ENCODE measurements at places on chromosomes 7 and 10.

GRCh38 chr7:156722043-156722826 lies 81.7 kb downstream of the RNF32 start:
- H3K4me1 ChIP-seq, result peaks cover 2% of the 10 kb centered on the region
- H3K4me3 ChIP-seq, result no peak overlapping the region

DNA sequence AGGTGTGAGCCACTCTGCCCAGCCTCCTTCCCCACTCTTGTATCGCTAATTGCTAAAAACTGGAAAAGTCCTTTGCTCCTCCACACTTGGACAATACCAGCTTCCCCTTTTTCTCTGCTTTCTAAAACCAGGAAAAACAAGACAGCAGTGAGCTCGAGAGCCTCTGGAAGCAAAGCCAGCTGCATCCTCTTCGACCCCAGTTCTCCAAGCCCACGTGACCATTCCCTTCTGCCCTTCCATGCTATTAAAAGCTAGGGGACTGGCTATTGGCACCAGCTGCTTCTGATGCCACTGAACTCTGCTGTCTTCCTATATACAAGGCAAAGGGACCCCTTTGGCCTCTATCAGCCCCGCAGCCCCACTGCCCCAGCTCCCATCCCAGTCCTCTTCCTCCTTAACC lies 92.2 kb downstream of the SPDYE5 start:
- H3K36me3 ChIP-seq, result peaks cover 89% of the 10 kb centered on the region
- no peaks in the 10 kb centered on the region for H3K4me1 ChIP-seq
- no peak for DNase-seq
- no peak overlapping the region for H3K27ac ChIP-seq
- H3K27me3 ChIP-seq, result no peaks in the 10 kb centered on the region
- no peak overlapping the region for H3K4me3 ChIP-seq

- no peak overlapping the region for H3K4me3 ChIP-seq
- no peaks in the 10 kb centered on the region for H3K27me3 ChIP-seq
- no peaks in the 10 kb centered on the region for H3K36me3 ChIP-seq
- H3K4me1 ChIP-seq, result peaks cover 5% of the 10 kb centered on the region
- no peak overlapping the region for H3K27ac ChIP-seq
Measured at GRCh38 chr10:4649886-4650508, 176.0 kb upstream of the AKR1E2 start.

DNA sequence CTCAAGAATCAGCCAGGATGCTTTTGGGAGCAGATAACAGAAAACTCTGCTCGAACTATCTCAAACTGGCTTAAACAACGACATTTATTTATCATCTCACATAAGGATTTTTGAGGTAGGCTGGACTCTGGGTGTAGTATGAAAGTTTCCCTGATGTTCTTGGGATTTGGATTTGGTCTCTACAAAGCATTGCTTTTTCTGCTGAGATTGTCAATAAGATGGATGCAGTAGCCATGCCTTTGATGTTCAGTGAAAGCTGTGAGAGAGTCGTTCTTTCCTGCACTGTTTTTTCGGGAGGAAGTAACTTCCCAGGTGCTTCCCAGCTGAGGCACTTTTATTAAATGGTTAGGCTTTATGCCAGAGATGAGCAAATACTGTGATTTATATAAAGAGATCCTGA lies 181.1 kb downstream of the PRKG1 start:
- H3K27me3 ChIP-seq, result no peaks in the 10 kb centered on the region
- H3K4me3 ChIP-seq, result no peak overlapping the region
- peaks cover 9% of the 10 kb centered on the region for H3K4me1 ChIP-seq
- H3K36me3 ChIP-seq, result no peaks in the 10 kb centered on the region
- DNase-seq, result no peak

DNA sequence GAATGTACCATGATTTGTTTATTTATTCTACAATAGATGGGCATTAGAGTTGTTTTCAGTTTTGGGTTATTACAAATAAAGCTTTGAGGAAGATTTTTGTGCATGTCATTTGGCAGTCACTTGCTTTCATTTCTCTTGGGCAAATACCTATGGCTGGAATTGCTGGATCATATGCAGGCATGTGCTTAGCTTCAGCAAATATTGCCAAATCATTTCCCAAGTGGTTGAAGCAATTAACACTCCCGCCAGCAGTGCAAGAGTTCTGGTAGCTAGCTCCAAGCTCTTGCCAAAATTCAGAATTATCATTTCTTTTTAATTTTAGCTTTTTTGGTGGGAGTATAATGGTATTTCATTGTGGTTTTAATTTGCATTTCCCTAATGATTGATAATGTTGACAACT lies 32.9 kb upstream of the PCBD1 start:
- no peak overlapping the region for H3K27ac ChIP-seq
- peaks cover 34% of the 10 kb centered on the region for H3K27me3 ChIP-seq
- DNase-seq, result no peak
- no peak overlapping the region for H3K4me3 ChIP-seq
- H3K4me1 ChIP-seq, result no peaks in the 10 kb centered on the region
- no peaks in the 10 kb centered on the region for H3K36me3 ChIP-seq

DNA sequence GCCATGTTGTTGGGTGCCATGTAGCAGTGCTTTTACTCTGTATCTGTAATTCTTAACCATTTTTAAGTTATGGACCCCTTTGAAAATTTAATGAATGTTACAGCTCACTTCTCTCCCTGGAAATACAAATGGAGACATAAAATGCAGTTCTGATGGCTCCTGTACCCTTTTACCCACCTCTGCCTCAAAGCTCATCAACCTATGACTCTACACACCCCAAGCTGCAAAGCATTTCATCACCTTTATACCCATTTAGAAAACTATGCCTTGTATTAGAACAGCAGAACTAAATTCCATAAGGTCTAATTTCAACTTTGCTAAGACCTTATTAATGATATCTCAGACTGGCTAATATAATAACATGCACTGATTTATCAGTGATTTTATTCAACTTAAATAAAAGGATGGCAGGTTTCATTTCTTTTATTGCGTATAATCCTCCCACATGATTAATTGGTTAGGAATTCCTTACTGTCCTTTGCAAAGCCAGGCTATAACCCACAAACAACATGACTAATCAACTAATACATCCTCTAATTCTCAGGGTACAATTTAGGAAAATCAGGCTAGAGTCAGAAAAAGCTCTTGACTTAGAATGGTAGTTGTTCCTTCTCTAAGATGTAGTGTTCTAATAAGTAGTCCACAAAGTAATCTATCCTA lies 68.1 kb downstream of the CPEB3 start:
- H3K36me3 ChIP-seq, result no peaks in the 10 kb centered on the region
- H3K4me1 ChIP-seq, result no peaks in the 10 kb centered on the region

DNA sequence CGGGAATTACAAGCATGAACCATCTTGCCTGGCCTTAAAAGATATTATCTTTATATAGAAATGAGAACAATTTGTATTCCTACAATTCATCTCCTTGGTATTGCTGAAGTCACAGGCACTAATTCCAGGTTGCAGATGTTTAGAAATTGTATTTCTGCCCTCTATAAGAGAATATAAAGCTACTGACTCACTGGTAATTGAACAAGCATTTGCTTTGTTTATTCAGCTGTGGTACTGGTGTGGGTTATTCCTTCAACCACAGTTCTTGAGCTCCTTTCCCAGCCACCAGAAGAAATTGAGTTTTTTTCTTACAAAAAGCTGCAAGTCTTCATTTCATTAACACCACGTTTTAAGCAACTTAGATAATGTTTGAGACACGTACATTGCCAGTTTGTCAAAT lies 29.0 kb upstream of the MPP7 start:
- DNase-seq, result no peak
- H3K27ac ChIP-seq, result no peak overlapping the region
- no peaks in the 10 kb centered on the region for H3K4me1 ChIP-seq

- no peaks in the 10 kb centered on the region for H3K36me3 ChIP-seq
- peaks cover 7% of the 10 kb centered on the region for H3K4me1 ChIP-seq
- H3K27ac ChIP-seq, result no peak overlapping the region
- no peak overlapping the region for H3K4me3 ChIP-seq
- peaks cover 76% of the 10 kb centered on the region for H3K27me3 ChIP-seq
Measured at GRCh38 chr10:101114646-101115045, 16.5 kb upstream of the TLX1 start.

DNA sequence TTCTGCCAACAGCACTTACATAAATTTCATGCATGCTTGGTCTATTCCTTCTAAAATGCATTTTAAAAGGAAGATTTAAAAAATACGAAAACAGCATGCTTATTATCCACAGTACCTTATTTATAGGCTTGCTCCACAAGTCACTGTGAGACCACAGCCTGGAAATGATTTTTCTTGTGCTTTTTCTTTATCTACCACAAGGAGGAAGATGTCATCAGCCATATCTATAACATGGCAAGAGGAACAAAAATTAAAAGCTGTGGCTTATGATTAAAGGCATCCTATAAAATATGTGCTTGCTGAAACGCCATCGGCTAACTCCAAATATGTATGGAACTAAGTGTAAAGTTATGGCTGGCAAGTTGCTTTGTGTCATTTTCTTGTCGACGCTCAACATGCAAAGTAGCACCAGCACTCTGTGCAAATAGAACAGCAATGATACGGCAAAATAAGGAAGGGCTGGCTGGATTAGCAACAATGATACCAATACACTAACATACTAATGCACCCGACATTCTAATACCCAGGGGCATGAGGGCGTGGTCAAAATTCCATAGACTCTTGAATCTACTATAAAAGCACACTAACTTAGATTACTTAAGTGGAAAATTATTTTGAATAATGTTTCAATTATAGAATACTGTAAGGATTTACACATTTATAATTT lies 41.2 kb upstream of the AKR1E2 start:
- no peak overlapping the region for H3K27ac ChIP-seq
- H3K4me1 ChIP-seq, result no peaks in the 10 kb centered on the region
- no peak overlapping the region for H3K4me3 ChIP-seq
- no peak for DNase-seq
- no peaks in the 10 kb centered on the region for H3K36me3 ChIP-seq

- no peaks in the 10 kb centered on the region for H3K27me3 ChIP-seq
- DNase-seq, result no peak
- H3K4me3 ChIP-seq, result no peak overlapping the region
- H3K36me3 ChIP-seq, result no peaks in the 10 kb centered on the region
Measured at GRCh38 chr7:85828614-85829013, 641.8 kb upstream of the SEMA3D start.

DNA sequence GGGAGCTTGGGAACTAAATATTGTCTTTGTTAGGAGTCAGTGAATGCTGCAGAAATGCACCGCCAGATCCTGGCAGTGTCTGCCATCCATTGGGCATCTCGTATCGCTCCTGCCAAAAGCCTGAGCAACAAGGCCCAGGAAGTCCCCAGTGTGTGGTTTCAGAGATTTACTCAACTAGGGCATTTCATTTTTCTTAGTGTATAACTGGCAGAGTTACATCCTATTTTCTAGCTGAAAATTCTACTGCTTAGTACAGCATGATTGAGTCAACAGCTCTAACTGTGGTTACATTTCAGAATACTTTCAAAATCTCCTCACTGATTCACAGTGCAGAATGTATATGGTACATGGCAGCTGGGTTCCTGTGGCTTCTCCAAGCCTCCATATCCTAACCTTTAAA lies 95.8 kb upstream of the CREB5 start:
- H3K4me3 ChIP-seq, result no peak overlapping the region
- no peaks in the 10 kb centered on the region for H3K36me3 ChIP-seq
- H3K4me1 ChIP-seq, result peaks cover 7% of the 10 kb centered on the region
- no peak for DNase-seq
- peaks cover 33% of the 10 kb centered on the region for H3K27me3 ChIP-seq
- H3K27ac ChIP-seq, result no peak overlapping the region

GRCh38 chr7:95330204-95330960 lies 6.0 kb upstream of the PON1 start:
- no peak overlapping the region for H3K4me3 ChIP-seq
- DNase-seq, result no peak
- peaks cover 3% of the 10 kb centered on the region for H3K4me1 ChIP-seq
- H3K27me3 ChIP-seq, result no peaks in the 10 kb centered on the region
- no peaks in the 10 kb centered on the region for H3K36me3 ChIP-seq

- no peak overlapping the region for H3K27ac ChIP-seq
- no peak overlapping the region for H3K4me3 ChIP-seq
- H3K27me3 ChIP-seq, result no peaks in the 10 kb centered on the region
- DNase-seq, result no peak
Measured at GRCh38 chr10:36017137-36017536, 375.0 kb upstream of the FZD8 start.

GRCh38 chr7:158576050-158576762 lies 11.4 kb downstream of the PTPRN2 start:
- H3K27ac ChIP-seq, result no peak overlapping the region
- no peaks in the 10 kb centered on the region for H3K36me3 ChIP-seq
- no peak for DNase-seq
- no peak overlapping the region for H3K4me3 ChIP-seq
- H3K4me1 ChIP-seq, result no peaks in the 10 kb centered on the region

DNA sequence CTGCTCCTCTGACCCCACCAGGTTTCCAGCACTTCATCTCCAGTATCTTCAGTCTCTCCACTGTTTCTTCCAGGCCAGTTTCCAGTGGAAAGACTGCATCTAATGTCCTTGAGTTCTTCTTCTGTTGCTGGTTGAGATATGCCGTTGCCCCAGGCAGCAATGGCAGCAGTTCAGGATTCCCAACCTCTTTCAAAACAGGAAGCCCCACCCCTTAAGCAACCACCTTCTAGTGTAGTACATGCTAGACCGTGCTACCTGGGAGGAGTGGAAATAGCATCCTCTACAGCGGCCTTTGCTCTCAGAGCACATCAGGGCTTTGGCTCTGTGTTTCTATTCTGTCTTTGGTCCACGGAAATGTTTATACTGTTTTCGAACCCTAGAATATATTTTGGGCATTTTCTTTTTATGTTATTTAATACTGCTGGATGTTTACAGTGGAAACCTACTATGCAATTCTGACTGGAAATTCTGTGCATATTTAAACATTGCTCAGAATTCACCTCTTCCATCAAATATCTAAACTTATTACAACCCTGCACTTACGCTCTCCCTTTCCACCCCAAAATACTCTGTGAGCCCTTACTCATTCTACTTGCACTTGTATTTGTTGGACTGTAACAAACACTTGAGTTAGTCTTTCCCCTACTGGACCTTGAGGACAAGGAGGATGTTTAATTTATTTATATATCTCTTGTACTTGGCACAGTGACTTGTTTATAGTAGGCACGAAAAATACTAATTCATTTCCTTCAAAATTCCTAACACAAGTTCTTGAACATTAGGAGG lies 8.5 kb upstream of the BPGM start:
- H3K4me3 ChIP-seq, result no peak overlapping the region
- H3K27me3 ChIP-seq, result peaks cover 32% of the 10 kb centered on the region
- DNase-seq, result no peak
- H3K36me3 ChIP-seq, result no peaks in the 10 kb centered on the region
- H3K27ac ChIP-seq, result no peak overlapping the region

DNA sequence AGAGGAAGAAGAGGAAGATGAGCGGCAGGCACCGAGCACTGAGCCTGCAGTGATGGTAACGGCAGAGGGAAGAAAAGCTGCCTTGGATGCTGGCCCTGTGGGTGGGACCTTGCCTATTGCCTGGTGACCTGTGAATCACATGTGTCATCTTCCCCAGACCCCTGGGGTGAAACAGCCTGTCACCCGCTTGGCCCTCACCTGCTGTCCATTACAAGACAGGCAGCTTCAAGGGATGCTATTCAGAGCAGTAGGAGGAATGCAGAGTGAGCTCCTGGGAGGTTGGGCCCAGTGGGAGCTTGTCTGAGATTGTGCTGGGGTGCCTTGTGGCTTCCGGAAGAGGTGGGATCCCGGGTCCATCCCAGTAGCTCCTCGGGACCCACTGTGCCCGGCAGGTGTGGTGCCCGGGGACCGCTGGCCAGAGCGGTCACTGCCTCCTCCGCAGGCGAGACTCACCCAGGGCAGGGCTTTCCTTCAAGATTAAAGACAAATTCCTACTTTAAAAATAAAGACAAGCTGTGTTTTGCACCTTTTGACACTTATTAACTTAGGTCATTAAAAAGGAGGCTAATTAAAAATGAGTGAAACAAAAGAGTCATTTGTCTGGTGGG lies 440.2 kb upstream of the MKI67 start:
- no peaks in the 10 kb centered on the region for H3K4me1 ChIP-seq
- H3K27me3 ChIP-seq, result no peaks in the 10 kb centered on the region
- no peaks in the 10 kb centered on the region for H3K36me3 ChIP-seq

Measured in neuronal stem cell (in vitro differentiated cells).